ENCODE measurements at places on chromosomes 2 and 18.

DNA sequence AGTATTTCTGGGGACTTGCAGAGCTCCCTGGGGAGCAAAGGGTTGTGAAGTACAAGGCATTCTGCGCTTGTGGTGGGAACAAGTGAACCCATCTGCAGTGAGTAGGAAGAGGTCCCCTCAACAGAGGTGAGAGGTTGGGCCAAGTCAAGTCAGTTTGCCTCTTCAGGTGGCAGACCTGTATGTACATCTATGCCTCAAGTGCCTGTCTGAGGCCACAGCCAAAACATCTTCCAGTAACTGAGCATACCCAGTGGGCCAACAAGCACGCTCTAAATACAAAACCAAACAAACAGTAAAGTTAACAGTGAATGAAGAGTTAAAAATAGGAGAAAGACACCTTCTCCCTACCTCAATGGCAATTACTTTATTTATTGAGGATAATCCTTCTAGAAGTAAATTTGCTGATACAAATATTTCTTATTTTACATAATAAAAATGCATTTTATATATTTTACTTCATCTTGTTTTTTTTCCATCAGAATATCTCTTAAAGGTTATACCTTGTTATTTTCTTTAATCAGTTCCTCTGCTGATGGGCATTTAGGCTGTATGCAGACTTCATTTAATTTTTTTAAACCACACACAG is 2.5 kb downstream of the GYPC start:
- DNase-seq, result no peak

GRCh38 chr2:110679337-110679707 is 1.5 kb upstream of the BUB1 start:
- DNase-seq, result no peak

- no peak for DNase-seq
Observed at GRCh38 chr18:59468821-59469220, 109.8 kb upstream of the LMAN1 start.

GRCh38 chr18:23380001-23380550 is 73.0 kb upstream of the RIOK3 start:
- no peak for DNase-seq

DNA sequence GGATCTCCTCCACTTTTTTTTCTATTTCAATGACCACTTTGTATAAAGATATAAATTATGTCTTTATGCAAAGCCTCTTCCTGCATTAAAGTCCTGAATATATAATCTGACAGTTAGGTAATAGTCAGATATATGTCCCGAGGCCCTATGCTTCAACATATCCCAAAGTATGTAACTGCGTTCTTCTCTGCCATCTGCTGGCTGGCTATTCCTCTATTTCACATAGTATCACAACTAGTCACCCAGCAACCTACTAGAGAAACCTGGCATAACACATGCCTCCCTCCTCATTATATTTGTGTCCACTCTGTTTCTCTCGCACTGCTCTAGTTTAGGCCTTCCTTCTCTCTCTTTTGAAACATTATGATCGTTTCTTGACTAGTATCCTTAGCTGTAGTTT is 640.8 kb downstream of the DPP10 start:
- DNase-seq, result no peak

DNA sequence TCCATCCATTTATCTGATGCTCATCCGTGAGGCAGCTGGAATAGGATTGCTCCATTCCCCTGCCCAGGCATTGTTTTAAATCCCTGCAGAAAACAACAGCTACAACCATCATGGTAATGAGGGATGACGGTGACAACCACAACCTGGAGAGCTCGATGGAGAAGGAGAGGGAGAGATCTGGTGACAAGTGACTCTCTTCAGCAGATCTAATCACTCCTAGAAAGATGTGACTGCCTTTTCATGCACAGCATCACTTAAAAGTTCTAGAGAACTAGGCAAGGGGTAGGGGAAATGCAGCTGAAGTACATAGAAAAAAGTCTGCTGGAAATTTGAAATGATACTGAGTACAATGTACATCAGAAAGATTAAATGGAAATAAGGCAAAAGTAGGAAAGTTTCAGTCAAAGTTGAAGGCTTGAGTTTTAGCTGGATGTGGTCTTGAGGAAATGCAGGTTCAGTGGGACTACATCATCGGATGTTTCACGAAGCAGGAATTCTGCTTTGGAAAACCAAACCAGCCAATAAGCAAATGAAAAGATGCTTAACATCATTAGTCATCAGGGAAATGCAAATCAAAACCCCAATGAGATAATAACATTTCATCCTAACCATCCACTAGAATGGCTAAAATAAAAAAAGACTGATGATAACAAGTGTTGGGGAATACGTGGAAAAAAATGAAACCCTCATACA is 6.8 kb upstream of the ARHGAP25 start:
- no peak for DNase-seq

GRCh38 chr18:32438173-32438572 is 32.5 kb downstream of the GAREM1 start:
- DNase-seq, result no peak

- DNase-seq, result no peak
Observed at GRCh38 chr2:143486976-143487375, 357.8 kb downstream of the ARHGAP15 start.

GRCh38 chr2:16760426-16760825 is 94.8 kb upstream of the CYRIA start:
- no peak for DNase-seq

DNA sequence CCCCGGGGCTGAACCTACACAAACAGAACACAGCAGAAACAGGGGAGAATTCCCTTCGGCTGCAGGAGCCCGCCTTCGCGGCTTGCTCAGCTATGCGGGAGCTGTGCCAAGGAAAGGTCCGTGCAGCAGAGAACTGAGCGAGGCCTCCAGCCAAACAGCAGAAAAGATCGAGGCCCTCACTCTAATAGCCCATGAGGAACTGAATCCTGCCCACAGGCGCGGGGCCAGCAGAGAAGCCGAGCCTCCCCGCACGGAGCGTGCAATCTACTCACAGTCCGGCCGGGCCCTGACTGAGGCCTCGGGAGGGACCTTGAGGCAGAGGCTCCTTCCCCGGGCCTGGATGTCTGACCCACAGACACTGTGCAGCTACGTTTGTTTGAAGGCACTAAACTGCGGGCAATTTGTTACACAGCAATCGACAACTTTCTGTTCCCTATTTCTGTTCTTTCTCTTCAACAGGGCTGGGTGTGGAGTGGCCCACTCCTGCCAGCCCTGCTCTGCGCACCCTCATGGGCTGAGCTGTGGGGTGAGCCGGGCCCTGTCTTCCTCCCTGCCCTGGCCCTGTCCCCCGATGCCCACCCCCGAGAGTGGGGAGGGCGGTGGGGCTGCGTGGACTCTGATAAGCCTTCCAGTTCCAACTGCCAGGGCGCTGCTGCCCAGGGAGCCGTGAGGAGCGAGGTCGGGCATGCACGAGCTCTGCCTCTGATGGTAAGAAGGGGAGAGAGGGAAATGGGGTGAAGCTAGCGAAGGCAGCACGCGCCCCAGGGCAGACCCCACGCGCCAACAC is 13.7 kb downstream of the HES6 start:
- no peak for DNase-seq

DNA sequence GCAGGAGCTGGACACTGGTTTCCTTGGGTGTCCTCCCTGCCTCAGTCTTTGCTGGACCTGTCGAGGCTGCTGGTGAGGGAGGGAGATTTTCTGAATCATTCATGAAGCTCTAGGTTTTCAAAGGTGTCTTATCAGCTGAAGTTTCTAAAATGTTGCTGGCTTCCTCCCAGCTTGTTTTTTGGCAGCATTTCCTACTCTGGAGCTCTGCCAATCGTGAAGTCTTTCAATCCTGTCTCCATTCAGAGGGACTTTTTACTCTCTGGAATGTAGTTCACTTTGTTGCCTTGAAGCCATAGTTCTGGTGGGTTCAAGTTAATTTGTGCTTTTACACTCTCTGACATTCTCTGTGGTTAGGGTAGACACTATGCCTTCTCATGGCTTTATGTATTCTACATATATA is 23.9 kb downstream of the SNTG2 start:
- DNase-seq, result no peak

DNA sequence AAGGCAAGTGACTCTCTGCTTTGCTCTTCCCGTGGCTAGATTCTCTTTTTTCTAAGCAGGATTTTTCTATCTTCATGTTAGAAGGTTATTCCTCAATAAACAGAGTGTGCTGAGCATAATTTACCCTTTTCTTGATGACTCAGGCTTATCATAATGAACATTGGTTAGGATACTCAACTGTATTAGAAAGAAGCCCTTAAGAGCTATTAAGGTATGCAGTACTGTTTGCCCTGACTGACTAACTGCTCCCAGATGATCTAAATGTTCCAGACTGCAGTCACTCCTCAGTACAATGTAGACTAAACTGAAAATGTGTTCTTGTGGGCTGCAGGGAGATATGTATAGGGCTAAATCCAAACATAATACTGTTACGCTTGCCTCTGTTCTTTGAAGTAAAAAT is 687.8 kb downstream of the NUP35 start:
- DNase-seq, result no peak

- DNase-seq, result no peak
Observed at GRCh38 chr2:171568089-171568488, 45.8 kb downstream of the CYBRD1 start.

DNA sequence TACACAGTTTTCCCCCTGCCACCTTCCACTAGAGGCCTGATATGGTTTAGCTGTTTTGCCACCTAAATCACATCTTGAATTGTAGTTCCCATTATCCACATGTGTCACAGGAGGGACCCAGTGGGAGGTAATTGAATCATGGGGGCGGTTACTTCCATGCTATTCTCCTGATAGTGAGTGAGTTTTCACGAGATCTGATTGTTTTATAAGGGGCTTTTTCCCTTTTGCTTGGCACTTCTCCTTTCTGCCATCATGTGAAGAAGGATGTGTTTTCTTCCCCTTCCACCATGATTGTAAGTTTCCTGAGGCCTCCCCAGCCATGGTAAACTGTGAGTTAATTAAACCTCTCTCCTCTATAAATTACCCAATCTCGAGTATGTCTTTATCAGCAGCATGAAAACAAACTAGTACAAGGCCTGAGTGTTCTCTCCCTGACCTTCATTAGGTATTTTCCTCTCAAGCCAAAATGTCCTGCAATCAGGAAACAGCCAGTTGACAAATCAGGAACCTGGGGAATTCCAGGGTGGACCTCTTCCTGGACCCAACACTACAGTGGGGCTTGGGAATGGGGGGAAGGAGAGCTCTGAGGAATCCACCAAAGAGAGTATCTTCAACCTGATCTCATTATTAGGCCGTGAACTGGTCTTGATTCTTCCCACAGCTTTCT is 129.9 kb downstream of the TXNL1 start:
- DNase-seq, result no peak

DNA sequence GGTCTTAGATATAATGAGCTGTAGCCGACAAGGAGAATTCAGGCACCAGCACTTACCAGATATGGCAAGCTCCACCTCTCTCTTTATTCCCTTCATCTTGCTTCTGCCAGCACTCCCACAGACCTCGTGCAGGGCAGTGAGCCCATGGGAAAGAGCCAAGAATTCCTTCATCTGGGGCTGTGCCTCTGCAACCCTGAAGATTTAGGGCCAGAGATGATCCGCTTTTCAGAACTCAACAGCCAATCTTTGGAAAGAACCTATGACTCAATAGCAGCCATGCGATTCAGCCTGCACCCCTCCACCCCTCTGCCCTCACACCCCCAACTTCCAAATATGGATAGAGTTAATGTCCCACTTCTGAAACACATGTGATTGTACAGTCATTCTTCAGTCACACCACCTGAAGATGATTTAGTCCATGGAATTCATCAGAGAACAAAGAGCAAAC is 533.7 kb upstream of the TNP1 start:
- DNase-seq, result no peak

- no peak for DNase-seq
Observed at GRCh38 chr2:196587056-196587455, 52.5 kb upstream of the CCDC150 start.

DNA sequence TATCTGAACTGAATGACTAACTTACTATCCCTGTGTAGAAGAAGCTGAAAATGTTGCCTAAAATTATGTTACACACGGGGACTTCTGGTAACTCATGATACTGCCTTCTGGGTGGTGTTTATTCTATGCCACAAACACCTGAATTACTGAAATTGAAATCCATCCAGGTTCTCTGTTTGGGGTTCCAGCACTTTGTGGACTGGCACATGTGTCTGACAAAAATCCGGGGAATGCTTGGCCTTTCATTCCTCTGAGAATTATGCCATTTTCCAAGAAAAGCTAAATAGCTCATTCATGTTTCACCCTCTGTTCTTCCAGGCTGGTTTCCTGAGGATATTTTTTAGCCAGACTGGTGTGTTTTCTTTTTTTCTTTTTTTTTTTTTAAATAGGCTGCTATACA is 59.5 kb upstream of the POU3F3 start:
- DNase-seq, result no peak

DNA sequence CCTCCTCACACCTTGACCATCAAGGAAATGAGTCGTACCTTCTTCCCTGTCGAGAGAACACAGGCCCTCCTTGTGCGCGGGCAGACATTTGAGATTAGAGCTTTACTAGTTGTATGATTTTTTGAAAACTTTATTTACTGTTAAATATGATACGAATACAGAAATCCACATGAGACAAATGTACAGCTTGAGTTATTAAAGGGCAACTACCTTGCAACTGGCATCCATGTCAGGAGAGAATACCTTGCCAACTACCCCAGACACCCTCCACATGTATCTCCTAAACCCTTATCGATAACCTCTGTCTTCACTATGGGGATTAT is 28.3 kb downstream of the KLHL23 start:
- DNase-seq, result no peak

GRCh38 chr2:36246320-36246990 is 109.1 kb upstream of the CRIM1 start:
- DNase-seq, result no peak

GRCh38 chr2:203648273-203648672 is 58.2 kb upstream of the CD28 start:
- no peak for DNase-seq

- DNase-seq, result no peak
Observed at GRCh38 chr2:153891051-153891450, 19.3 kb downstream of the GALNT13 start.

- no peak for DNase-seq
Observed at GRCh38 chr2:160389875-160390274, 103.7 kb downstream of the RBMS1 start.

GRCh38 chr2:218186355-218186766 is 19.6 kb upstream of the CXCR1 start:
- DNase-seq, result peak; percentile 32

DNA sequence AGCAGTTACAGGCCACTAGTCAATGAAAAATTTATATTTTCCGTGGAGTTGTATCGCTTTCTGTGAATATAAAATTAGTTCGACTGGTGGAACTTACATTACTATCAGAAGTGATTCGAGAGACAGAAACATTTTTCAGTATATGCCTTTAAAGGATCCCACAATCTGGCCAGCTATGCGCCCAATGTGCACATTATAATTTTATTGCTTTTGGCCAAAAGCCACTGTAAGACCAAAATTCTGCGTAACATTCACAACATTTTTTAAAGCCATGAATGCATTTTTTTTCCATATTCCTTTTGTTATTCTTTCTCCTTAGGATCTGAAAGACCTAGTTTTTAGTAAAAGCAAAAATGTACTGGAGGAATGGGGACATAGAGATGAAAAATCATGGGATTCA is 131.0 kb upstream of the CHAC2 start:
- no peak for DNase-seq

- no peak for DNase-seq
Observed at GRCh38 chr2:96529376-96530143, 7.0 kb upstream of the ARID5A start.

Data from stimulated activated CD8-positive, alpha-beta memory T cell treated with anti-CD3 and anti-CD28 coated beads, Interleukin-2, amount 100 ng/mL, for 48 hours (primary cell).